ENCODE measurements at places on chromosomes 4 and X.

DNA sequence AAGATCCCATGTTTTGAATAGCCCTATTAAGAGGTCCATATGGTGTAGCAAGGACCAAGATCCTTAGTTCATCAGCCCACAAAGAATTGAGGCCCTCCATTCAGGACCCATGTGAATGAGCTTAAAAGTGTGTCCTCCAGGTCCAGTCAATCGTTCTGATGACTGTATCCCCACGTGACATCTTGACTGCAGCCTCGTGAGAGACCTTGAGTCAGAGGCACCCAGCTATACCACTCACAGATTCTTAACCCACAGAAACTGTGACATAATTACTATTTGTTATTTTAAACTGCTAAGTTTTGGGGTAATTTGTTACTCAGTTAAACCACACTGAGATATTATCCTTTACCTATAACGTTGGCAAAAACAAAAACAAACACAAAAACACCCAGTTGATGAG lies 62.4 kb downstream of the ZNF182 start:
- DNase-seq: no peak

GRCh38 chr4:75679876-75680575 lies 6.8 kb upstream of the G3BP2 start:
- no peak for DNase-seq

- no peak for DNase-seq
These were observed 61.2 kb downstream of the MOSPD2 start for GRCh38 chrX:14934423-14934822.

GRCh38 chr4:168667376-168667775 lies 170.5 kb downstream of the PALLD start:
- no peak for DNase-seq

DNA sequence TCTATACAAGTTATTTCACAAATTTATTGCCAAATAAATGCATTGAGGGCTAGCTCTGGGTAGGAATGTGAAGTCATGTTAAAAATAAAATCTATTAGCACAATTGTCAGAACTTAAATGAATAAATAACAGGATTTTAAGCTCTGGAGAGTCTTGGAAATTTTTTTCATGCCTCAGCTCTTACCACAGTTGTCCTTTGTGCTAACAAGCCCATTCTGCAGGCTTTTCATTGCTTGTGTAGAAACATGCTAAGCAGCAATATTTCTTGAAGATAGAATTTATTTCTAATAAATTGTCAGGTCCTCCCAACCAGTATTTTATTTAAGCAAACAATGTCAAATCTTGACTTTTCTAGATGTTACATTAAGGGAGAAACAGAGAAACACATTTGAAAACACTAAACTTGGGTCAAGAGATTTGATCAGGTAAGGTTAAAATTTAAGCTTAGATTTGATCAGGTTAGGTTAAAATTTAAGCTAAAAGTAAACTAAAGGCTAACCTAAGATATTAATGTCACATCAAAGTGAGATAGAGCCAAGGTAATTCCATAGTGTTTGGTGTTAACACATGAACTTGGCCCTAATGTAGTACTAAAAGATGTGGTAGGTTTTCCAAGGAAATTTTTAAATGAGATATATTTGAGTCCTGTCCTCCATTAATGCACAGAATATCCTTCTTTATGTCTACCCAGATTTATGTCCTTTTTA lies 179.1 kb upstream of the IL1RAPL1 start:
- no peak for DNase-seq

DNA sequence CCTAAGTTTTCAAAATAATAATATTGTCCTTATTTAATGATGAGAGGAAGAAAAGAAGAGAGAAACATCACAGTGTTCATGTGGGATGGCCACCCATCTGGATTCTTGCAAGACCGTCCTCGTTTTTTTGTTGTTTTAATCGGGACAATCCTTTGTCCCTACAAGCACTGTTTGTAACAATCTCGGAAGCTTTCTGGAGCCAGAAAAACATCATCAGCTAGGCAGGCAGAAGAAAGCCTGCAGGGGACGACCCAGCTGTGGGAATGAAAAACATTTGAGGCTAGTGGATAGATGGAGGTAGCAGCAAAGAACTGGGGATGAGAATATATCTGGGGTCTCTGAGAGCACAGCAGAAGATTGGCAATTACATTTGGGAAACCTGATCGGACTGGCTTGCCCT lies 105.6 kb downstream of the DKK2 start:
- DNase-seq: no peak

GRCh38 chr4:5469151-5469775 lies 239.1 kb downstream of the EVC2 start:
- no peak for DNase-seq

GRCh38 chr4:88352062-88352740 lies 26.5 kb upstream of the HERC6 start:
- peak; percentile 82 for DNase-seq

GRCh38 chr4:106629268-106629625 lies 260.7 kb upstream of the GIMD1 start:
- DNase-seq: peak; percentile 62

GRCh38 chr4:187598196-187598595 lies 397.4 kb upstream of the ZFP42 start:
- peak; percentile 41 for DNase-seq

GRCh38 chr4:138938366-138938690 lies 77.3 kb upstream of the NOCT start:
- peak; percentile 67 for DNase-seq

GRCh38 chrX:5155301-5155700 lies 1073.4 kb downstream of the NLGN4X start:
- no peak for DNase-seq

DNA sequence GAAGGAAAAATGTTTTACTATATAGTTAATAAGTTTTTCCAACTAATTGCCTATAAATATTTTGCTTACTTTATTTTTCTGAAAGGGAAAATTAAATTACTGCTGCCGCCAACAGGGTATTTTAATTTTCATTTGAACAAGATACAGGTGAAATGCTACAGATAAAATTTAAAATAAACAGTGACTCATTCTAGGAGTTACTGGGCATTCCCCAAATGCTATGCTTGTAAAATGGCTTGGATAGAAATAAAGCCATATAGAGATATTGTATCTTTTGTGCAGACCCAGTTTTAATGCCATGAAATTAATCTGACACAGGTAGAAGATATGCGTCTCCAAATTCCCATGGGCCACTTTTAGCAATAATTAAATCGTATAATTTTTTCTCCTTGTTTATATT lies 144.5 kb downstream of the NAP1L3 start:
- DNase-seq: no peak

- DNase-seq: peak; percentile 35
These were observed 30.3 kb downstream of the STPG2 start for GRCh38 chr4:98113012-98113411.

- peak; percentile 16 for DNase-seq
These were observed 20.9 kb downstream of the HNRNPD start for GRCh38 chr4:82352825-82353366.

DNA sequence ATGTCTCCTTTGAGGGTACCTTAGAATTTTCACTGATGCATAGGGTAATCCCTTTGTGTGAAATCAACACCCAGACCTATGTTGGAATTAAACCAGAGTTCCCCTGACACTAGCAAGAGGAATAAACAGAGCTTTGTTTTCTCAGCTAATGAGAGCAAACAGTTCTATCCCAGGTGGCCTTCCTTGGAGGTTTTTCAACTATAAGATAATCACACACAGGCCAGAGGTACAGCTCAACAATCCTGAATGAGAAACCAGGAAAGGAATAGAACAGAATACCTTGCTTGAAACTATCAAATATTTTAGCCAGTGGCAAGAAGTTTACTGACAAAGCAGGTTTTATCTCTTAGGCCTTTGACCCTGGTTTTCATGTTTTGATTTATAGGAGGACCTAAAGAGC lies 100.2 kb downstream of the OTC start:
- no peak for DNase-seq

GRCh38 chrX:103061486-103061885 lies 2.5 kb downstream of the BEX1 start:
- DNase-seq: no peak

- no peak for DNase-seq
These were observed 135.9 kb downstream of the CPE start for GRCh38 chr4:165514739-165515138.

GRCh38 chrX:116111934-116112595 lies 58.5 kb upstream of the AGTR2 start:
- DNase-seq: no peak

- peak; percentile 8 for DNase-seq
These were observed 56.5 kb downstream of the STAG2 start for GRCh38 chrX:124018023-124018422.

- DNase-seq: no peak
These were observed 6.9 kb downstream of the PDE6B start for GRCh38 chr4:632196-632790.

GRCh38 chrX:113400193-113400704 lies 559.6 kb upstream of the AMOT start:
- no peak for DNase-seq

DNA sequence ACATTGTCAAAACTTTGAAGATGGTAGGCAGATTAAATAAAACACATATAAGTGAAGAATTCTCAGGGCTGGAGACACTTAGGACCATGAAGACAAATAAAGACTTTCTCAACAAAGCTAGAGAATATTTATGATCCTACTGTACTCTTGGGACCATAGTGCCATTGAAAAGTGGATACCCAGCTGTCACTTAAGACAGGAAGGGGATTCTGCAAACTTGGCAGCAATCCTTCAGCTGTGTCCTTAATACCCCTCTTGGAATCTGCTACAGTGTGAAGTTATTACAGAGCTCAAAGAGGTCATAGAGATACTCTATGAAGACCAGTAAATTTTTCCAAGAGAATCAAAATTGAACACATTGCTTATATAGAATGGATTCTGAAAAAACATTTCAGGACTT lies 24.3 kb downstream of the PDE5A start:
- no peak for DNase-seq

DNA sequence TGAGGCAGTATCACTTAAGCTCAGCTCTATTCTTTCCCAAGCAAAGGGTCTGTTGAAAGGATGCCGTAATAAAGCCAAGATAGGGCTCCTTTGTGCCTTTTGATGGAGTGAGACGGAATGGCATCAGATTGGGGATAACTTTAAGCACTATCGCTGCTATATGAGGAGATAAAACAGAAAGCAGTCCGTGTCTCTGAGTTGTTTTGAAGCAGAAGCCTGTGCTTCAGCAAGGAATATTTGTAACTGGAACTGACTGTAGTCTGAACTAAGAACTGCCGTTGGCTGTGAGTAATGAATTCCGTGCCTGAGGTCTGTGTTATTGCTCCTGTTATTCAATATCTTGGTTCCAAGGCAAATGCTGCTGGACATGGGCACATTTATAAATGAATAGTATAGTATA lies 297.4 kb downstream of the ANKRD50 start:
- peak; percentile 34 for DNase-seq

GRCh38 chr4:152009983-152010709 lies 249.3 kb upstream of the GATB start:
- no peak for DNase-seq

- DNase-seq: no peak
These were observed 140.9 kb downstream of the STIM2 start for GRCh38 chr4:27001398-27002164.

DNA sequence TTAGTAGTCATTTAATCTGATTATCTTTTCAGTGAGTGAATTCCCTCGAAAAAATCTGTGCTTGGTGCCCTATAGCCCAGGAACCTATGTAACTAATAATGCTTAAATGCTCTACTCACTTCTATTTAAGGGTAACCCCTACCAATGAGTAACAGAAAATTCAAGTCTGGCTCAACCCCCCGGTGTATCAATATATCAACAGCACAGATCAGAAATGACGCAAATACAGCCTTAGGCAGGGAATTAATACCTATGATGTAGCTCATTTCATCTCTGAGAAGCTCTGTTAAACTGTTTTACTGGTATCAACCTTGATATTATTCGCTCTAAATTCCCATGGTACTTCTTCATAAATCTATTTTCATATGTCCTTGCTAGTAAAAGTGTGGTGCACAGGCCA lies 28.6 kb downstream of the PDGFC start:
- DNase-seq: no peak

GRCh38 chr4:169593050-169593560 lies 19.3 kb downstream of the NEK1 start:
- no peak for DNase-seq

- no peak for DNase-seq
These were observed 72.3 kb upstream of the ADGRG2 start for GRCh38 chrX:19194285-19195242.
